COR-L47 (cell line): ENCODE measurements at places on chromosomes 6 and 20.

- DNase-seq, result no peak
Observed at GRCh38 chr6:45896783-45897441, 118.7 kb downstream of the CLIC5 start.

DNA sequence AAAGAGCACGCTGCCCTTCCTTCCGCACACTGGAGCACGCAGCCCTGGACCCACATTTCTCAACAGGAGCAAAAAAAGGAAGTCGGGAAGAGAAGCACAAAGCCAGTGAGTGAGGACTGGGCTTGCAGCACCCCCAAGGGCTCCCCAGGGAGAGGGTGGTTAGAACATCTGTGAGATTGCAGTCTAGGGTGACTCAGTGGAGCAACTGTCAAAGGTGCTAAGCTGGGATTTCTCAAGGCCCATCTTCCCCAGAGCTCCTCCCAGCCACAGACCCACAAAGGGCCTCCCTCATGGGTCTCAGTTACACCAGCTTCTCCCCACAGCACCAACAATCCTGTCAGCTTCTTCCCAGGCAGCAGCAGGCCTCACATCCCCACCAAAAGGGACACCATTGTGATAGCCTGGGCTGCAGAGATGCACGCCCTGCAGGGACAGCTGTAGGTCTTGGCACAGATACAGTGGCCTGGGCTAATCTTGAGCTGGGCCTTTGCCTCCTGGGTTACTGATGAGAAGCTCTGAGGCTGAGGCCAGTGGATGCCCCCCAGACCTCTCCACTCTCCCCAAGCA is 39.6 kb upstream of the CD93 start:
- no peak for DNase-seq

DNA sequence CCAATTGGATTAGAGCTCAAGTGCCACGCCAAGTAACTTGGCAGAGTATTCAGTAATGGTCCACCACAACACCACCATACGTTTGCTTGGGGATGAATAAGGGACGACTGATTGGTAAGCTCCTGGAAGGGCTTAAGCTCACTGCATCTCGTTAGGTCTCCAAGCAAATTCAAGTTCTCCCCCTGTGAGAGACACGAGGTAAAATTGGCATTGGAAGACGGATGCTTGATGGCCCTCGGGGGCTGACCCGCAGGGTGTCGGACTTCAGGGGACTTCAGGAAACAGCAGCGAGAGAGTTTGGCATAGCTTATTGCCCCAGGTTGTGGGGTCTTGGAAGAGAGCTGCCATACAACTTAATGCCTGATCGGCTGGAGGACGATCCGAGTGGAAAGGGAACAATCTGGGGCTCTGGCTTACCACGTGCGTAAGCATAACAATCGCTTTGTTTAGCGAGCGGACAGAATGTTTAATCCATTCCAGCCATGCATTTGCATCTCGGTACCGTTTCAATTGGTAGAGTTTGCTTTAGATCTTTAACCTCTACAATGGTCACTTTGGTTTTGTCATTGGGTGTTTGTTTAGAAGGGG is 4.8 kb upstream of the ZNFX1 start:
- no peak for DNase-seq

DNA sequence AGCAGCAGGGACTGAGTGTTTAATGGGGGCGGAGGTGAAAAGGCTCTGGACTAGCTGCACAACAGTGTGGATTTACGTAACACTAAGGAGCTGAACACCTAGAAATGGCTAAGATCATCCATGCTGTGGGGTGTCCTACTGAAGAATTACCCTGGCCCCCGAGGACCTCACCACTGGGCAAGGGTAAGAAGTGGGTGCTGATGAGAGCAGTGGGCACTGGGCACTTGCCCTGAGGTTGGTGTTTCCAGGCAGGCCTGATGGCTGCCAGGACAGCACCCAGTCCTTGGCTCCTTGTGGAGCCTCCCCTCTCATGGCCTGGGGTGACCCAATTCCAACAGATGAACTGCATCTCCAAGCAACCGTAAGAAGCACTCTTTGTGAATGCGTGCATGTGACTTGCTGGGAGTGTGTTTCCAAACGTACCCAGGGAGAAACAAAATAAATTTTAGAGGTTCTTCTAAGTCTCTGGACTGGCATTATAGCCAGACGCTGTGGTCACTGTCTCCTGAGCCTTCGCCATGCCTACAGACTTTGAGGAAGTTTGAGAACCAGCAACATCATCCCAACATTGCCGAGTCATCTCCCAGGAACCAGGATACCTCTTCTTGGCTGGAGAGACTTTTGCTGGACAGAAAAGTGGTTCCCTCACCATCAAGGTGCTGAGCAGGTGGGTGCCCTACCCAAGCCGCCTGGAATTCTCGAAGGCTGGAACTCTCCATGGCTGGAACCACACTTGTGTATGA is 245.9 kb downstream of the ERMARD start:
- DNase-seq, result no peak

GRCh38 chr6:144673807-144674206 is 388.7 kb downstream of the UTRN start:
- DNase-seq, result no peak

- DNase-seq, result no peak
Observed at GRCh38 chr6:14726816-14727493, 518.9 kb upstream of the JARID2 start.

DNA sequence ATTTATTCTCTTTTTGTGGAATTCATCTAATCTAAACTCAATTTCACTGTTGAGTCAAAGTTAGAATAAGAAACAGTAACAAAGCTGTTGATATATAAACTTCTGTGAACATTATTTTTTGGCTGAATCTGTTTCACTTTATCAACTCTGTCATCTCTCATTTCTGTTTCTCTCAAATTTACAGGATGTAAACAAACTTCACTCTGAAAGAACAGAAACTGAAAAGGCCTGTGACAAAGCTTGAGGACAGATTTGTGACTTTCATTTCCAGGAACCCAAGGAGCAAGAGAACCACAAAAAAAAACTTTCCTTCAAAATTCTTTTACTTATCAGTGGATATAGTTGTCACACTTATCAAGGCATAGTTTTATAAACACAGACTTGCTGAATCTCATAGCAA is 447.9 kb upstream of the OPRM1 start:
- no peak for DNase-seq

DNA sequence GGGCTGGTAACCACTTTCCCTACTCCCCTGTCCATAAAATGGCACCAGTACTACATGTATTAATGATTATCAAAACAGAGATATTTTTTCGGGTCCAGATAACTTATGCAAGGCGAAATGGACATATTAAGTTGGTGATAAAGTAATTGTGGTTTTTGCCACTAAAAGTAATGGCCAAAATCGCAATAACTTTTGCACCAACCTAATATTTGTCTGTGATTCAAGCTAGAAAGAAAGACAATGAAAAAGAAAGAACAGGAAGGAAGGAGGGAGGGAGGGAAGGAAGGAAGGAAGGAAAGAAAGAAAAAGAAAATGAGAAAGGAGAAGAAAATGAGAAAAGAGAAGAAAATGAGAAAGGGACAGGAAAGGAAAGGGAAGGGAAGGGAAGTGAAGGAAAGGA is 922.9 kb downstream of the TBC1D32 start:
- DNase-seq, result no peak

- DNase-seq, result no peak
Observed at GRCh38 chr6:169812257-169812644, 60.8 kb downstream of the ERMARD start.

DNA sequence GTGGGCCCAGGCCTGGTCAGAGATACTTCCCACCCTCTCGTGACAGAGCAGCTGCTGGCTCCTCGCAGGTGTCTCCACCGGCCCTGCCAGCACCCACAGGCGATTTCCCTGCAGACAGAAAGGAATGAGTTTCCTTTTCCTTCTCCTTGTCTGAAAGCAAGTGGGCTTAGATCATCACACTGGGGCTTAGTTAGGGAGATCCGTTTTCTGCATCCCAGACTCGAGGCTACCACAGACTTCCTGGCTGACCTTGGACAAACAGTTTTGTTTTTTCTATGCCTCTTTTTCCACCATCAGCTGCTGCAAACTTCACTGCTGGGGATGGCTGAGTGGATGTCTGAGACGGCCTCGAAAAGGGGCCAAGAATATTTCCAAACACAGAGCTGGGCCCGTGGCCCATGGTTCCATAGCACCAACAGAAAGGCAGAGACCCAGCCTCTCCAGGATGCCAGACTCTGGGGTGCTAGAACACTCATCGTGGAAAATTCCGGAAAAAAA is 86.5 kb downstream of the BANF2 start:
- DNase-seq, result no peak

DNA sequence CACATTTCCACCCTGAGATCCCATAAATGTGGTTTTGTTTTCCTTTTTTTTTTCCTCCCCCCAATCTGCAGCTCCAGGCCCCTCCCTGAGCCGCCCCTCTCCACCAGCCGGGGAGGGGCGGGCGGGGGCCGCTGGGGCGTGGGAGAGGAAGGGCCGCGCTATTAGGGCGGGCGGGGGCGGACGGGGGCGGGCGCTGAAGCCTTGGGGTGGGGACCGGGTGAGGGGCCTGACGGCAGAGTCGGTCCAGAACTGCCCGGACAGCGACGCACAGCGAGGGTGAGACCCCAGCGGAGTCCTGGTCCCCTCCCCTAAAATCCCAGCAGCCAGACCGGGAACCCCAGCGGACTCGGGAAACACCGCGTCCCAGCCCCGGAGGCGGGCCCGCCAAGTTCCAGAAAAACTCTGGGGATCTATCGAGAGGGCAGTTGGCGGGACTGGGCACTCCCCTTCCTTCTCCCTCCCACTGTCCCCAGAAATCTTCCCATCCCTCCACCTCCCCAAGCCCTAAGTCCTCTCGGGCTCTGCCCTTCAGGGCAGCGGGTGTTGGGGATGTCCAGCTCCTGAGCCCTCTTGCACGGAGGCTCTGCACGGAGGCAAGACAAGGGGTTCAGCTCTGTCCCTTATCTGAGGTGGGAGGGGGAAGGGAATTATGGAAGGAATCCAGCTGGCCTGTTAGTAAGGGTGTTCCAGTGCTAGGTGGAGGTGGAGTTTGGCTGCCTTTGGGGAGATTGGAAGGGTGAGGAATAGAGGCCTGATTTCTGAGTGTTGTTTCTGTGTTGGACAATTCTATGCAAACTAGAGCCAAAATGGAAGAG is at the start of gene PRICKLE4:
Gene PRICKLE4 (plus strand): TSS at position 232 of the 815 bp plus-strand sequence. CDS start 2,692 bp downstream, outside the sequence.
- DNase-seq, result no peak

DNA sequence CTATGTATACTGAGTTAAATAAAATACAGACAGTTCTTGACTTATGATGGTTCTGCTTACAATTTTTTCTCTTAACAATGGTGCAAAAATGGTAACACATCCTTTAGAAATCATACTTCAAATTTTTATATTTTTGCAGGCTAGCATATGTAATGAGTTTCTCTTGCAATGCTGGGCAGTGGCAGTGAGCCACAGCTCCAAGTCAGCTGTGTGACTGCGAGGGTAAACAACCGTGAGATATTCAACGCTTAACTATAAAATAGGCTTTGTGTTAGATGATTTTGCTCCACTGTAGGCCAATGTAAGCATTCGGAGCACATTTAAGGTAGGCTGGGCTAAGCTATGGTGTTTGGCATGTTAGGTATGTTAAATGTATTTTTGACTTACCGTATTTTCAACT is 136.1 kb downstream of the PLCB4 start:
- DNase-seq, result no peak

GRCh38 chr20:52975803-52976531 is 3.8 kb downstream of the TSHZ2 start:
- DNase-seq, result no peak

DNA sequence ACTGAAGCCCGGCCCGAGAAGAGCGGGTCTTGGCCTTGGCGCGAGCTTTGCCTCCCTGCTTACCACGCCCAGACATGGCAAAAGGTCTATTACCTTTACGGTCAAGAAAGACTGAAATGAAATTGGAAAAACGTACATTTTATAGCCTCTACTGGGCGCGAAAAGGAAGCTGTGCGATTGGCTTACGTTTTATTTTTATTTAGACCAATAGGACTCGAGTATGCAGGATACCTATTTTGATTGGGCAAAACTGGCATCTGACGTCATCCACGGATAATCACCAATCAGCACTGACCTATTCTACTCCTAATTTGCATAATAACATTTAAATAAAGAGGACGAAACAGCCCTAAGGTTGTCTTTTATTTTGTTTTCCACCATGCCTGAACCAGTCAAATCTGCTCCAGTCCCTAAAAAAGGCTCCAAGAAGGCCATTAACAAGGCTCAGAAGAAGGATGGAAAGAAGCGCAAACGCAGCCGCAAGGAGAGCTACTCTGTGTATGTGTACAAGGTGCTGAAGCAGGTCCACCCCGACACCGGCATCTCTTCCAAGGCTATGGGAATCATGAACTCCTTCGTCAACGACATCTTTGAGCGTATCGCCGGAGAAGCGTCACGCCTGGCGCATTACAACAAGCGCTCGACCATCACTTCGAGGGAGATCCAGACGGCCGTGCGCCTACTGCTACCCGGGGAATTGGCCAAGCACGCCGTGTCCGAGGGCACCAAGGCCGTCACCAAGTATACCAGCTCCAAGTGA is 97.4 kb downstream of the OR2B2 start:
- DNase-seq, result no peak

DNA sequence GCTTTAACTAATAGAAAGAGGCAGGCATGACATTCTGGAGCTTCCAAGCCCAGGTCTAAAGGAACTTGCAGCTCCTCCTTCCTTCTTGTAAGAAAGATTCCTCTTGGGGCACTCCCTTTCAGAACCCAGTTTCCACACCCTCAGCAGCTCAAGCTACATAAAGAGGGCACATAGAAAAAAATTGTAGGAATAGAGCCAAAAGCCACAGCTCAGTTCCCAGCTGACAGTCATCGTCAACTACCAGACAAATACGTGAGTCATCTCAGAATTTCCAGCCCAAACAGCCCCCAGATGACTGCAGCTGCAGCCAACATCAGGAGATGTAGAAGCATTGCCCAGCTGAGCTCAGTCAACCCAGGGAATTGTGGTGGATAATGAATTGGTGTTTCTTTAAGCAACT is 349.8 kb upstream of the ARID1B start:
- DNase-seq, result no peak

DNA sequence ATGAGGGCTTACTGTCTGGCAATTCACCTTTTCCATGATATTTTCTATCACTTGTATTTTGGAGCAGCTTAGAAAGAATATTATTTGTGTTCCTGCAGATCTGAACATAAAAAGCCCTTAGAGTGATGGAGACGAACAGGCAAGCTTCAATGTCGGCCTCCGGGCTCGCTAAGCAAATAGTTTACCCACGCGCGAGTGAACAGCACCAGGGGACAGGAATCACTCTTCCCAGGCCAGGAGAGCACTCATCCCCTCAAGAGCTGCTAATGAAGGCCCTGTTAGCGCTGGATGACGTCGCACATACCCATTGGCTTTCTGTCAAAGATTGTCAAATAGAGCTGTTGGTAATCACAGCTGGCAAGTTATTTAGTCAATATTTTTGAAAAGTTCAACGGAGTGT is 395.7 kb downstream of the ZFAND3 start:
- no peak for DNase-seq

- DNase-seq, result peak; percentile 29
Observed at GRCh38 chr6:75855052-75855451, 106.0 kb downstream of the MYO6 start.
